ENCODE measurements at places on chromosomes 11 and 22.
A peak's percentile ranks its signal among the peaks of the same experiment; 100 is the strongest.

DNA sequence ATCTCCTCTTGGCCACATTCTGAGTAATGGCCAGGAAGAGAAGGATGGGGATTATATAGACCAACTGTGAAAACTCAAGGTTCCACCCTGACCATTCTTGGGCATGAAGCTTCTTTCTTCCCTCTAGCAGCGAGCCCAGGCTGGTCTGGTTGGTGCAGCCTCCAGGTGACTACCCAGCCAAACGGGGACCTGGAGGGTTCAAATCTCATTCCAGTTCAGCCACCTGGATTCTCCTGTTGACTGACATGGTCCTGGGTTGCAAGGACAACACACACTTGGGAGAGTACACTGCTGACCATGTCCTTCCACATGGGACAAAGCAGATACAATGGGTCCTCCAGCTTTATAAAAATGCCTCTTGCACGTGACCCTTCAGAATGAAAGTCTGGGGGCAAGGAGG, 67.0 kb downstream of the SHANK2 start:
- DNase-seq, result no peak

DNA sequence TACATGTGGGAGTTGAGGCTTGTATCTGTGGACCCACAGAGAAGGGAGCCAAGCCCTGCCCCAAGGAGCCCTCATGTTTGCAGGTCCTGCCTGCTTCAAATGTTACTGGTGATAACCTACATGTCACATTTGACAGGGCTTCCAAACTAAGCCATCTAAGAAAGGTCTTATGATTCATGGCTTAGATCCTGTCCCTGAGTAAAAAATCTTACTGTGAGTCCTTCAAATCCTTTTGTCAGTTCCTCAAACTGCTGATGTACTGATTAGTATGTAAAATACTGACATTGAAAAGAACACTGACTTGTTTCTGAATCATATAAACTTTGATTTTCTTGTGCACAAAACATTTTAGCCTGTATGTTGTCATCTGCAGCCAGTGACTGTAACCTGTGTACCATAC, 1.0 kb upstream of the PANX1 start:
- DNase-seq, result no peak

DNA sequence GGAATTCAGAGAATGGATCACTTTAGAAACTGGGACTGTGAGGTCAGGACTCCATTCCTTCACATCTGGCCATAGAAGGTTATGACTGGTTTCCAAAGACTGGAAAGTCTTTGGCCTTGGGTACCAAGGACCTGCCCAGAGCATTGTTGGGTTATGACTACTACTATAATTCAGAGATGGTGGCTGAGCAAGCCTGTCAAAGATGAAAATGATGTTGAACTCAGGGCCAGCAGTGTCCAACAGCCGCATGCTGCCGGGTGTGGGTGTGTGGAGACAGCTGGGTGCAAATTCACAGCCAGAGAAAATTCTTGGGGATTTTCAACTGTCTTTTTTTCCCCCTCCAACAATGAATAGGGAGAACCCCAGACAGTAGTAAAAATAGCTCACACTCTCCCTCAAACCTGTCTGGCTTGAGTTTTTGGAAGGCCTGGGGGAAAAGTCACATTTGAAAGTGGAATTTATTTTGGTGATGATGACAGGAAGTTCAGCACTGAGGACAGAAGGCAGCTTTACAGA, 166.8 kb upstream of the NCAM1 start:
- DNase-seq, result no peak

DNA sequence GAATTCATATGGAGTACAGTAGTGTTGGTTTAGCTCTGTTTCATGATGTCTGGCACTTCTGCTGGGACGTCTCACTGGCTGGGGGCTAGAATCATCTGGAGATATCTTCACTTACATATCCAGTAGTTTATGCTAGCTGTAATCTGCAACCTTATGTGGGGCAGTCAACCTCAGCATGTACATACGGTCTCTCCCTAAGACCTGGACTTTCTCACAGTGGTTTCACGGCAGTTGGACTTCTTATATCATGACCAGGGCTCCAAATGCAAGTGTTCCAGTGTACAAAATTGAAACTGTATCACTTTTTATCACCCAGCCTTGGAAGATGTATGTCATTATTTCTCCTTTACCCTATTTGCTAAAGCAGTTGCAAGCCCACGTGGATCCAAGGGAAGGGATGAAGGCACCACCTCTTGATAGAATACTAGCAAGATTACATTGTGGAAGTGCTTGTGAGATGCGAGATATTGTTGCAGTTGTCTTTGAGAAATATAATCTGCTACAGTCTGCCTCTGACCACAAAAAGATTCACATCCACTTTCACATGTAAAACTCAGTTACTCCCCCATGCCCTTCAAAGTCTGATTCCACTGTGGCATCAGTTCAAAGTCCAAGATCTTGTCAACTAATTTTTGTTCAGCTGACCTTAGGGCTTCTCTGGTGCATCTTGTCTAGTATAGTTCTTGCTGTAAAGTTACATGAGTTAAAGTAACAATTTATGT, 316.6 kb upstream of the NCAM1 start:
- no peak for DNase-seq

- DNase-seq, result no peak
Observed at GRCh38 chr22:32905400-32905799, 103.9 kb downstream of the TIMP3 start.

DNA sequence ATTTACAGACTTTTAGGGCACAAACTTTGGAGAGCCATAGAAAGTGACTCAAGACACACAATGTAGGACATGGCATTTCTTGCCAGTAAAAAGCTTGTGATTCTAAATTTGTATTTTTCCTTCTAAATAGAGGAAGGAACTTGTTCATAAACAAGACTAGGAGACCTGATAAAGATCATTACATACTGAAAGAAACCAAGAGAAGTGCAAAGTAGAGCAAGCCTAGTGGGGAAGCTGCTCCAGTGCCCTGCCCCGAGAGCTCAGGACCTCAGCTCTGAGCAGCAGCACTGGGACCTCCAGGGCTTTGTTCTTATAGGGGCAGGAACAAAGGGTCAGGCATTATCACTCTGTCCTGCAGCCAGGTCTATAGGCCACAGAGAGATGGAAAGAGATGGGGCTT, 7.2 kb downstream of the IRAG1 start:
- DNase-seq, result no peak

- DNase-seq, result peak; percentile 14
Observed at GRCh38 chr22:30763815-30764673, 69.4 kb downstream of the OSBP2 start.

DNA sequence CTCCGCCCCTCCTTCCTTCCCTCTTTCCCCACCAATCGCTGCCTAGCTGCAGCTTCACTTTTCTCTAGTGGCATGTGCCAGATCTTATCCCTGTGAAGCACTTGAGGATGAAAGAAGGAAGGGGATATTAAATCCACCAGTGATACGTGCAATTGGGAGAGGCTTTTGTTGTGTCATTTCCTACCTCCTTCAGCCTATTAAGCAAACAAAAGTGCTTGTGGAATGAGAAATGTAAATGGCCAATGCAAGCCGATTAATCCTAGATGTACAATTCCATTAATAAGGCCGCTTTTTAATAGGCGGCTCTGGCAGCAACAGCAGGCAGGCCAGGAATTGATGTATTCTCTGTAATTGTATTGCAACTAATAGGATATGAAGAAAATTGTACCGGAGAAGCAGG, 23.3 kb downstream of the NTM start:
- DNase-seq, result no peak

DNA sequence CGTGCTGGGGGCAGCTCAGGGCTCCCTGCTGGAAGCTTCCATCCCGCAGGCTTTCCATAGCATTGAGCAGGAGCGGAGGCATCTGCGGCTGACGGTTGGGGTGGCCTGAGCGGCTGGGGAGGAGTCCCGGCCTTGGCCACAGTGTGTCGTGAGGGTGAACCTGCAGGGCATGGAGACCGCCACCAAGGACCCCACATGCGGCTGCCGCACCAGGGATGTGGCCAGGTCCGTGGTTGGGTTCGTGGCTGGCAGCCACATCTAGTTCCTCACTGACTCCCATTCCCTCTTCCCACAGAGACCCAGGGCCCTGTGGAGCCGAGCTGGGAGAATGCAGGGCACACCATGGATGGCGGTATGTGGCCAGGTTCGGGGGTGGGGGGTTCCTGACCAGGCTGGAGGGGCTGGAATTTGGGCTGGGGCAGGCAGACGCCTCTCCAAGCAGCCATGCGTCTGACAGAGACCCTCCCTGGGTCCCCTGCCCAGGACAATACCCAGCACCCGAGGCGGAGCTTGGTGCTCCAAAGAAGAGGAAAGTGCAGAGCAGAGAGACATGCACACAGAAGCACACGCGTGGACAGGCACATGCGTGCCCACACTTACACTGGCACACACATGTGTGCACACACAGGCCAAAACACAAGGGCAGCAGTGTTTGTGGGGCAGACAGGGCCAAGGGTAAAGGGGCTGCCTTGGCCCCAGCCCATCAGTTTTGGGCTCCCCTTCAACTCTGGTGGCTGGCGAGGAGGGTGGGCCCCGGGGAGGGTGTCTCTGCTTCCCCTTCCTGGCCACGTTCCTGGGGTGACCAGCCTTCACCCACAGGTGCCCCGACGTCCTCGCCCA, 2.7 kb downstream of the MUC5B start:
- no peak for DNase-seq

Data from stimulated activated CD4-positive, alpha-beta T cell treated with anti-CD3 and anti-CD28 coated beads, TNF-alpha, amount 100 ng/mL, for 24 hours (primary cell).